ENCODE measurements at places on chromosomes 16 and 17. TPM values are rescaled to one million over a fixed set of nuclear protein-coding genes. Genes with fewer than 3 reads are reported as not detected.

DNA sequence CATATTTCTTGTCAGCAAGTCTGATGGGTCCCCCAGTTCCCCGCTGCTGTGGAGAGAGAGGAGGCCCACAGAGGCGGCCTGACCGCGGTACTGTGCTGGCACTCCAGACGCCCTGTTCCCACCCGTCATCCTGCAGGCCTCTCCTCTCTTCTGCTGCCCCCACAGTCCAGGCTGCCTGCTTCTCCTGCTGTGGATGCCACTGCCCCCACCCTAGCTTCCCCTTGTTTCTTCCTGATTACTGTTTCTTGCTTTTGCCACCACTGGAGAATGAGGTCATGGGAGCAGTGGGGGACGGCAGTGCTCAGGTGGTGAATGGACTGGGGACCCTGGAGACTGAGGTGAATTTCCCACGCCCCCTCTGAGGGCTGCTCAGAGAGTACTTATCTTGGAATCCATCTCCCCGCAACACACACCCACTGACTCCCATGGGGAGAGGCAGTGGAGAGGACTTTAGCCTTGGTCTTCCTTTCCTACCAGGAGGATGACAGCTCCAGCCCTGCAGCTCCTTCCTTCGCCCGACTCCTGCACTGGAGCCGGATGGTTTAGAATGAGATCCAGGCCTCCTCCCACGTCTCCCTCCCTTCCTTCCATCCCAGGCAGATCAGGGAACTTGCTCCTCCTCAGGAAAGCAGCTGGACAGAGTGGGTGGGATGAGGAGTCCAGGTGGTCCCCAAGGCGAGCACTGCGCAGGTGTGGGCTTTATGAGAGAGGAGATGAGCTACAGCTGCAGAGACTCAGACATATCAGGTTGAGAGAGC, 60.4 kb downstream of the PLXDC1 start:
- no peak for DNase-seq

- DNase-seq: no peak
Measured at GRCh38 chr17:80916246-80916645, 75.4 kb upstream of the CHMP6 start.

DNA sequence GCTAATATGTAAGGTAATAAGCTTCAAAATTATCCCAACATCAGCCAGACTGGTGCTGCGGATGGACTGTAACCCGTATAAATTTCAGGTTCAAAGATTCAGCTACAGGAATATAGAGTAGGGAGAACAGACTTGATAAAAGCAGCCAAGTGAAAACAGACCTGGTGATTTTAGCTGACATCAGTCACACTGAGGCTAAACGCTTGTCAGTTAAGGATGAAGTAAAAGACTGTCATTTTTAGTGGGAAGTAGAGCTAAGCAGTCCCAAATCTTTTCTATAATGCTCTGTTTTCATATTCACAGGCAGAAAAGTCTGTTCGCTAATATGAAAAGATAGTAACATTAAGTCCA, 35.4 kb downstream of the CMTM4 start:
- no peak for DNase-seq

- no peak for DNase-seq
Measured at GRCh38 chr16:69131167-69131838, 1.1 kb downstream of the CHTF8 start.

GRCh38 chr17:56913353-56913866, 439 bp downstream of the TRIM25 start:
- DNase-seq: peak; percentile 66

DNA sequence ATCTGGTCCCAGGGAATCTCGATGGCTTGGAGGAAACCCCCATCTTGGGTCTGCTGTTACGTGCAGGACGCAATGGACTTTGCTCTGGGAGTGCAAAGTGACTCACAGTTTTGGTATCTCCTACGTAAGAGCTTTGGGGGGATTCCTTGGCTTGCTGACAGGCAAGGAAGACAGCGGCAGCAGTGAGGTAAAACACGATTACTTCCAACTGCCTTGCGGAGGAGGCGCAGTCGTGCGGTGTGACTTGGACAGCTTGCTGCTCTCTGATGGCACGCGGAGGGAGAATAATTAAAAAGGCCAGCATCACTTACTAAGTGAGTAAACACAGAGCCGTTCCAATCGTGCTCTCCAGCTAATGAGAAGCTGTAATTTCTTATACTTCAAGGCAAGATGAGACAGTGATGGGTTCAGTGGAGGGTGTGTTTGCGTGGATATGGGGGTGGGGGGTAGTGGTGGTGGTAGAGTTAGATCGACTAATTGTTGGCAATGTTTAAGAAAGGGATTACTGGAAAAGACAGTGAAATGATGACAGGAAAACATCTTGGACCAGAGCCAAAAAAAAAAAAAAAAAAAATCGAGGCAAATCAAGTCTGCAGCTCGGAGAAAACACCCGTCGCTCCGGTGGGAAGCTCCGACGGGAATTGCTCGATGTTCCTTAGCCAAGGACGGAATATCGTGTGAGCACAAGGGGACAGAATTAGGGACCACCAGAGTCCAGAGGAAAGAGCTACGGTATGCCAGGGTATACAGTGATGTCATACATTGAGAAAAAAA, 184.8 kb upstream of the ZFHX3 start:
- no peak for DNase-seq

DNA sequence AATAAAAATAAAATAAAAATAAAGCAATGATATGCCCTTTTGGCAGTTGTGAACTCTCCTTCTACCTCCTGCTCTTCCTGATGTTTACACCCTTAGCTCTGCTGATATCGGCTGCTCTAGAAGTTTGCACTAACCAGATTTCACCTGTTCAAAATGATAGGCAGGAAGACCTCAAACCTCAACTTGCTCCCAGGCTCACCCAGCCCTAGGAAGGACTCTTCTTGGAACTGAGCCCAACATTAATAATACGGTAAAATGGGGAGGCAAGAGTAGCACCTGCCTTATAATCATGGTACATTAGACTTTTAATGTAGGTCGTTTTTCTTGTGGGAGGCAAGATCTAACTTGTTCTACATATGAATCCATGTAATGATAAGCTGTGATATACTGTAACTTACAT, 61.2 kb upstream of the MED13 start:
- no peak for DNase-seq

- no peak for DNase-seq
Measured at GRCh38 chr17:50028736-50029120, 27.2 kb upstream of the ITGA3 start.

The EPX gene
- not detected for total RNA-seq

The PLD6 gene
- 1.7 TPM for total RNA-seq

The PRDM7 gene
- not detected for total RNA-seq

The ADAP2 gene
- total RNA-seq: 2.3 TPM

The PRSS53 gene
- 4.0 TPM for total RNA-seq

Data from mesothelial cell of epicardium (in vitro differentiated cells).